ENCODE measurements at places on chromosomes 7 and 10. TPM values are rescaled to one million over a fixed set of nuclear protein-coding genes. Genes with fewer than 3 reads are reported as not detected.

The FAM25C gene
- not detected for total RNA-seq

DNA sequence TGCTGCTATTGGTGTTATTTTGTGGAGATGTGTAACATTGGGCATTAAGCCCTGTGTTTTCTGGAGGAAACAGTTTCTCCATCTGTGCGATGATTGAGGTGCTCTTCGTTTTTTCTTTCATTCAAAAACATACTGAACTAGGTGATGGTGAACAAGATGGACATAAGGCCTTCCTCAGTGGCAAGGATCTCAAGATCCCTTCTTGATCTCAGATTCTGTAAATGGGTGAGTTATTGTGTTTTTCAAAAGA is 759 bp upstream of the ELAPOR2 start:
- H3K4me1 ChIP-seq = peaks cover 14% of the 10 kb centered on the region
- no peaks in the 10 kb centered on the region for H3K27me3 ChIP-seq
- H3K27ac ChIP-seq = no peak overlapping the region
- no peaks in the 10 kb centered on the region for H3K36me3 ChIP-seq
- no peak for DNase-seq

- H3K4me3 ChIP-seq = no peak overlapping the region
- DNase-seq = no peak
- H3K4me1 ChIP-seq = no peaks in the 10 kb centered on the region
- H3K36me3 ChIP-seq = no peaks in the 10 kb centered on the region
- H3K27me3 ChIP-seq = no peaks in the 10 kb centered on the region
- H3K27ac ChIP-seq = no peak overlapping the region
These were observed 45.9 kb downstream of the TSPAN15 start for GRCh38 chr10:69497231-69497561.

The BHLHA15 gene
- total RNA-seq = 0.35 TPM

- no peak for DNase-seq
- H3K27me3 ChIP-seq = no peaks in the 10 kb centered on the region
- peaks cover 96% of the 10 kb centered on the region for H3K4me1 ChIP-seq
- H3K4me3 ChIP-seq = peak overlapping the region; percentile 78
These were observed 192.7 kb downstream of the CELF2 start for GRCh38 chr10:11210211-11210922.

- H3K27ac ChIP-seq = peak overlapping the region; percentile 76
- H3K4me1 ChIP-seq = peaks cover 33% of the 10 kb centered on the region
- H3K27me3 ChIP-seq = no peaks in the 10 kb centered on the region
- H3K36me3 ChIP-seq = no peaks in the 10 kb centered on the region
- no peak for DNase-seq
These were observed 43.2 kb downstream of the DPYSL4 start for GRCh38 chr10:132229834-132230556.

DNA sequence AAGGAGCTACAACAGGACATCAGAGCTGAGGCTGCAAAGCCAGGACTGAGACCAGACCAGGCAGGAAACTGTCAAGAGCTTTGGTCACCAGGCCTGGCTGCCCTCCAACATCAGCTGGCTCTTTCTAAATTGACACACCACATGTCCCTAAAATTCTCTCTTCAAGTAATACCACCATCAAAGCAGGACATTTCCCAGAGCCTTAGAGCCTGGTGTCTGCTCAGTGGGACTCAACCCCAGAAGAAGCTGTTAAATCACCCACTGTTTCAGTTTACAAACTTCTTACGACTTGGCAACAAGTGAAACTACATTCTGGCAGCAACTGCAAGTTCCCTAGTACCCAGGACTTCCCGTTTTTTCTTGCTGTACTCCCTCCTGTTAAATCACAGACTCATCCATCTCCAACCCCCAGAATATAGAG is 3.8 kb upstream of the IL6 start:
- no peaks in the 10 kb centered on the region for H3K27me3 ChIP-seq
- no peak for DNase-seq
- peaks cover 87% of the 10 kb centered on the region for H3K4me1 ChIP-seq
- H3K36me3 ChIP-seq = peaks cover 10% of the 10 kb centered on the region

GRCh38 chr7:98066208-98066607 is 40.5 kb upstream of the LMTK2 start:
- no peak overlapping the region for H3K27ac ChIP-seq
- no peak for DNase-seq
- no peaks in the 10 kb centered on the region for H3K4me1 ChIP-seq
- H3K36me3 ChIP-seq = no peaks in the 10 kb centered on the region

DNA sequence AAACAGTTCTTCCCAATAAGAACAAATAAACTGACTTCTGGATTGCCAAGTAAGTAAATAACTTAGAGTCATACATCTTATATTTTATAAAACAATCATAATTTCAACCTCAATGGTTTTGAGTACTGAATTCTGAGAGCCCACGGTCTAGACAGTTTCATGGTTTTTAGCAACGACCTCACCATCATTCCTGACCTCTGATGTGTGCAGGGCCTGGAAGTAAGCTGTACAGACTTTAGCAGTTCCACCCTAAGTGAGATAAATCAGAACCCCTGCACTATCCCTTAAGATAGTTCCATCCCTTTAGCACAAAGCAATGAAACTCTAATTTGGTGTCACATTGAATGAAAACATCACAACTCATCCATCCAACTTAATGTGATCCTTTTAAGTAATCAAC is 86.0 kb downstream of the NEBL start:
- H3K27ac ChIP-seq = no peak overlapping the region
- H3K27me3 ChIP-seq = no peaks in the 10 kb centered on the region
- no peak for DNase-seq
- H3K4me1 ChIP-seq = no peaks in the 10 kb centered on the region
- H3K36me3 ChIP-seq = no peaks in the 10 kb centered on the region

GRCh38 chr7:78197447-78197846 is 398.9 kb downstream of the PHTF2 start:
- H3K4me3 ChIP-seq = no peak overlapping the region
- no peaks in the 10 kb centered on the region for H3K4me1 ChIP-seq
- no peaks in the 10 kb centered on the region for H3K27me3 ChIP-seq
- DNase-seq = no peak

GRCh38 chr10:125708971-125709503 is 10.5 kb upstream of the EDRF1 start:
- peaks cover 2% of the 10 kb centered on the region for H3K27me3 ChIP-seq
- no peak overlapping the region for H3K27ac ChIP-seq
- DNase-seq = no peak
- peaks cover 2% of the 10 kb centered on the region for H3K36me3 ChIP-seq

GRCh38 chr10:81177651-81178244 is 640.0 kb downstream of the SH2D4B start:
- H3K4me3 ChIP-seq = no peak overlapping the region
- no peaks in the 10 kb centered on the region for H3K36me3 ChIP-seq
- no peaks in the 10 kb centered on the region for H3K27me3 ChIP-seq

The THSD7A gene
- not detected for total RNA-seq

The APBB1IP gene
- total RNA-seq = 85.5 TPM

- H3K27me3 ChIP-seq = peaks cover 8% of the 10 kb centered on the region
- no peaks in the 10 kb centered on the region for H3K36me3 ChIP-seq
- no peak for DNase-seq
- no peaks in the 10 kb centered on the region for H3K4me1 ChIP-seq
- no peak overlapping the region for H3K4me3 ChIP-seq
- H3K27ac ChIP-seq = no peak overlapping the region
These were observed 9.5 kb downstream of the SRRM3 start for GRCh38 chr7:76211216-76211615.

The OR2A1 gene
- total RNA-seq = not detected

GRCh38 chr10:11154849-11155498 is 137.3 kb downstream of the CELF2 start:
- no peak overlapping the region for H3K27ac ChIP-seq
- H3K36me3 ChIP-seq = no peaks in the 10 kb centered on the region
- no peak overlapping the region for H3K4me3 ChIP-seq
- peaks cover 80% of the 10 kb centered on the region for H3K4me1 ChIP-seq

DNA sequence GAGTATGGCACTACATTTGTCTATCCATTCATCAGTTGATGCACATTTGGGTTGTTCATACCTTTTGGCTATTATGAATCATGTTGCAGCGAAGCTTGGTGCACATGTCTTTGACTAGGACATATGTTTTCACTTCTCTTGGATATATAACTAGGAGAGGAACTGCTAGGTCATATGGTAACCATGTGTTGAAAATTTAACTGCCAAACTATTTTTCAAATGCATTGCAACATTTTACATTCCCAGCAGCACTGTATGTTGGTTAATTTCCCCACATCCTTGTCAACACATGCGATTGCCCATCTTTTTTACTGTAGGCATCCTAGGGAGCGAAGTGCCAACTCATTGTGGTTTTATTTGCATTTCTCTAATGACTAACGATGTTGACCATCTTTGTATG is 183.4 kb downstream of the PRKCQ start:
- no peaks in the 10 kb centered on the region for H3K36me3 ChIP-seq
- no peak overlapping the region for H3K4me3 ChIP-seq
- no peak for DNase-seq
- H3K27ac ChIP-seq = no peak overlapping the region

GRCh38 chr10:7527468-7527867 is 116.6 kb upstream of the SFMBT2 start:
- no peaks in the 10 kb centered on the region for H3K36me3 ChIP-seq
- no peak overlapping the region for H3K4me3 ChIP-seq
- DNase-seq = no peak
- peaks cover 4% of the 10 kb centered on the region for H3K4me1 ChIP-seq
- H3K27me3 ChIP-seq = peaks cover 13% of the 10 kb centered on the region

- no peak overlapping the region for H3K27ac ChIP-seq
- no peaks in the 10 kb centered on the region for H3K27me3 ChIP-seq
- H3K4me3 ChIP-seq = no peak overlapping the region
- no peaks in the 10 kb centered on the region for H3K4me1 ChIP-seq
- no peaks in the 10 kb centered on the region for H3K36me3 ChIP-seq
These were observed 246.7 kb upstream of the TPK1 start for GRCh38 chr7:145082366-145083161.

All from activated B cell treated with CpG ODN at 0.5 μM for 24 hours (primary cell).